ENCODE measurements at places on chromosomes 1 and 21.

DNA sequence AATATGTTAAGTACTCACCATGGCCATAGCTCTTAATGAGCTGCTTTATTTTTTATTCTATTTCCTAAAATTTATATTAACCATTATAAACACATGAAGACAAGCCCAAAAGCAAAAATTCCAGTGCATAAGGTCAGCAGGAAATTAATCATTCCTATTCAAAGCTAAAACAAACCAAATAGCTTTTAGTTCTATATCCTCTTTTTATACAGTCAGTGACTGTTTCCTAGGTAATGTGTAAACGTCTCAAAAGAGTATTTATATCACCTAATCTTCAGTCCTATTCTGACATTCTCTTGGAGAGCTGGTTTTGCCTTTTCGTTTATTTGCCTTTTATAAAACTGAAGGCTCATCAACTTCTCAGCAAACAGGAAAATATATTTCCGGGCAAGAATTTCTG lies 4.2 kb downstream of the GOLPH3L start:
- DNase-seq: no peak

DNA sequence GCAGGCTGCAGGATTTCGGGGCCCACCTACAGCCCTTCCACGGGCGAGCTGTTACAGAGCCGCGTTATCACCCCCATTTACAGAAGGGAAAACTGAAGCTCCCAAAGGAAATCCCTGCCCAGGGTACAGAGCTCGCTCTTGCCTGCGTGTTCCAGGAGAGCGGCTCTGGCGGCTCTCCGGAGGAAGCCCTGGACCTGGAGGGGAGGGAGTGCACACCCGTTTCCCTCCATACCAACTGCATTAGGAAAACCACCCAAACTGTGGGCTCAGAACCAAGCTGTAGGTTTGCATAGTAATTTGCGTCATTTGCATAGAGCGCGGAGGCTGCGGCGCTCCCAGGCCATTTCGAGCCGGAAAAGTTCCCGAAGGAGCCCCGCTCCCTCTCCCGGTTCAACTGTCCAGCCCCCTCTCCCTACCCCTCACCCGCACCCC lies 24.7 kb upstream of the ADGRB2 start:
- DNase-seq: no peak

GRCh38 chr1:246592695-246593094 lies 26.4 kb downstream of the CNST start:
- no peak for DNase-seq

GRCh38 chr1:197912739-197913494 lies 4.3 kb upstream of the LHX9 start:
- peak; percentile 48 for DNase-seq

- DNase-seq: no peak
Observed at GRCh38 chr1:160710517-160711252, 937 bp downstream of the CD48 start.

DNA sequence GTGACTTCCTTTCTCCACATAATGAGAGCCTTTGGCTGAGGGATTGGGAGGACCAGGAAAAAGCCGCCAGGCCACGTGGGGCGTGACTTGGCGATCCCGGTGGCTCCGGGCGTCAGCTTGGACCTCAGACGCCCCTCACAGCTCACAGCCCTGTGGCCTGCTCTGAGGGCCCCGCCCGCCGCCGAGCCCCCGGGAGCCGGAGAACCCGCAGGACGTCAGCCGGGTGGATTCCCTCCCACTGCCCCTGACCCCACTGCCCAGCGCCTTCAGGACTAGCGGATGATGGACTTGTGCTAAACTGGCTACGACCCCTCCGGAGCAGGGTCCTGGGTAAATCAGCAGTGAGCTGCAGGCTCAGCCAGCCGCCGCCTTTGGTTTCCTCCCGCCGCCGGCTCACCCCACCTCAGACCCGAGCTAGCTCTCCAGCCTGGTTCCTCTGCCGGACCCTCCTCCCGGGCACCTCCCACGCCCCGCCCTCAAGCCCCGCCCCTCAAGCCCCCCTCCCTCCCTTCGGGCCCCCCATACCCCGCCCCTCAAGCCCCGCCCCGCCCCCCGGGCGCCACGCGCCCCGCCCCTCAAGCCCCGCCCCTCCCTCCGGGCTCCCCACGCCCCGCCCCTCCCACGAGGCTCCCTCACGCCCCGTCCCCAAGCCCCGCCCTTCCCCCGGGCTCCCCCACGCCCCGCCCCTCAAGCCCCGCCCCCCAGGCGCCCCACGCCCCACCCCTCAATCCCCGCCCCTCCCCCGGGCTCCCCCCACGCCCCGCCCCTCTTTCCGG lies 10.0 kb upstream of the FAAP20 start:
- DNase-seq: no peak

GRCh38 chr21:45279446-45280177 lies 8.1 kb downstream of the POFUT2 start:
- DNase-seq: peak; percentile 7

GRCh38 chr1:203652724-203653461 lies 26.3 kb downstream of the ATP2B4 start:
- no peak for DNase-seq

DNA sequence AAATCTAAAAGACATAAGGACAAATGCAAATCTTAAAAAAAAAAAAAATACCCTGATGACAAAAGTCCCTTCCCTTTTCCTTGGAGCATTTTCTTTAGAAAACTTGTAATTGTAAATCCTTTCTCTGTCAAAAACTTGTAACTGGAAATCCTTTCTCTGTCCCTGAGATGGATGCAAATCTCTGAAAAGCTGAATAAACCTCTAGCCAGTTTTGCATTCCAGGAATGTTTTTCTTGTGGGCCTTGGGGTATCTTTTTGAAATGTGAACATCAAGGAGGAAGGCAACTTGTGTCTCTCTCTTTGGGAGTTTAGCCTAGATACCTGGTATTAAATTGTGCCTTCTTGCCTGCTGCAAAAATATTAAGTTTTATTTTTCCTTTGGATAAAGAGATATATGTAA lies 305.3 kb downstream of the KCNT2 start:
- DNase-seq: no peak

DNA sequence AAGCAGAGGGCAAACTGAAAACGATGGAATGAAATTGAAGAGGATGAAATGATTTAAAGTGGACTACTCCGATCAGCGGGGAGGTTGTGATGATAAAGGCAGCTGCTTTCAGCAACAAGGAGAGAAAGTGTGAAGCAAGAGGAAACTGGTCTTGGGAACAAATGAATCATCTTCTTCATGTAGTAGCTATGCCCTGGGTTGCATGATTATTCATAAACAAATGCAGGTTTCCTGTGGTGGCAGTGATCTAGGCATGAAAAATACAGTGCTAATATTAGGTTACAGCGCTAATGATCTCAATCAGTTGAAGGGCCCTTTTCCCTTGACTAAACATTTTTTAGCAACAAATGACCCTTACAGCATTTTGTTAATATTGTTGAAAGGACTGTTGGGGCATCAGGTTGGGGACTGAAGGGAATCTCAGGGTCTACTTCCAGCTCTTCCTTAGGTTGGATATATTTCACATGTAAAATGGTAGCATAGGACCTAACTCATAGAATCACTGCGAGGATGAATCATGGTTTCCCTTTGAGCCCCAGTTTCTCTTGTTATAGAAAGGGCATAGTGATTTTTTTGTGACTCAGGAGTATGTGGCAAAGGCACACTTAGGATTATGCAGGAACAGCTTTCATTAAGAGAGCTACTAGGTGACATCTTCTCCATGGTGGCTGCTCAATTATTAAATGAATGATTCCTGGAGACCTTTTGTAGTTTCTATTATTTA lies 1.9 kb upstream of the ZFYVE9 start:
- DNase-seq: no peak

GRCh38 chr1:66243548-66244130 lies 290.3 kb upstream of the SGIP1 start:
- peak; percentile 54 for DNase-seq

DNA sequence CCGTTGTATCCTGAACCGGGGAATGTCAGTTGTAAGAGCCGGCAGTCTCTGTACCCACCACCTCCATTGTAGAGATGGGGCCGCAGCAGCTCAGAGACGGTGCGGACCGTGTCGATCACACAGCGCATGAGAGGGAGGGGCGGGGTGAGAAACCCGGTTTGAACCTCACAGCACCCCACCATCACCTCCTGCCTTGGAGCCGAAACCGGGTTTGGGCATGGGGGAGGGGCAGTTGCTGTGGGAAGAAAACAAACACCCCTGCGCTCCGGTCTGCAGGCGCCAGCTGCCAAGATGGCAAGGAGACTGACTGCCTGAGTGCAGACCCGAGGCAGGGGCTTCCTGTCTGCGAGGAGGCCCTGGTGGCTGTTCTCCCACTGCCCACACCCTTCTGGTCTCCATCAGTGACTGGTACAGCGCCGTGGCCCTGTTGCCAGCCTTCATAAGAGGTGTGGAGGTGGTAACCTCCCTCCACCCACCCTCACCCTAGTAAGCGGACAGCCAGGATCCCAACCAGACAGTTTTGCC lies 69.2 kb upstream of the SSBP3 start:
- peak; percentile 57 for DNase-seq

GRCh38 chr1:16078925-16079656 lies 5.6 kb upstream of the FAM131C start:
- peak; percentile 85 for DNase-seq

GRCh38 chr1:154773551-154773950 lies 96.5 kb downstream of the KCNN3 start:
- no peak for DNase-seq

- no peak for DNase-seq
Observed at GRCh38 chr1:112440574-112440973, 44.6 kb downstream of the CTTNBP2NL start.

DNA sequence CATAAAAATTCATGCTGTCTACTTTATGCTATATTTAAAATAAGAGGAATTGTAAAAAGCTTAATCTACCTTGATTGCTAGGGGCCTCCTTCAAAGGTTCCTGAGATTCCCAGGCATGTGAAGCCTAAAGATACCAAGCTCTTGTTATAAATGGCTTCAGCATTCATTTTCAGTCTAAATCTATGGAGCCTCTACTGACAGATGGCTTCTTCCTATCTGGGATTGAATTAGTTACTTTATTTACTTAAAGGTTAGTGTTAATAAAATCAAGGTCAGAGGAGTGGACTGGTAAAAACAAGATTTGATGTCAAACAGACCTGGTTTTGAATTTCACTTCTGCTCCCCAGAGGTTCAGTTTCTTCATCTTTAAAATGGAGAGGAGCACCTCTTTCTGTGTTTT lies 93.7 kb downstream of the TNNI3K start:
- DNase-seq: no peak

DNA sequence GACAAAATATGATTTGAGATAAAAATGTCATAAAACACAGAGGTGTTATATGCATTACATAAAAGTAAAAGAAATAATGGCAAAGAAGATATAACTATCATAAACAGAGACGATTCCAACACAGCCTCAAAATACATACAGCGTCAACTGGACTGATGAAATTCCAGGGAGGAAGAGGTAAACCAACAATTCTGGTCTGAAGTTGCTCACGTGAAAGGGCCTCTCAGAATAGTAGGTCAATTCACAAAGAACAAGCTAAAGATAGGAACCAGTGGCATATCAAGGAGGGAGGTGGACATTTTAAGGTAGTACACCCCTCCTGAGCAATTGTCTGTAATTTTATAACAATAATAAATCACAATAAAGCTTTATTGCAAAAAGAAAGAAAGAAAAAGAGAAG lies 18.6 kb downstream of the SLC2A5 start:
- no peak for DNase-seq

DNA sequence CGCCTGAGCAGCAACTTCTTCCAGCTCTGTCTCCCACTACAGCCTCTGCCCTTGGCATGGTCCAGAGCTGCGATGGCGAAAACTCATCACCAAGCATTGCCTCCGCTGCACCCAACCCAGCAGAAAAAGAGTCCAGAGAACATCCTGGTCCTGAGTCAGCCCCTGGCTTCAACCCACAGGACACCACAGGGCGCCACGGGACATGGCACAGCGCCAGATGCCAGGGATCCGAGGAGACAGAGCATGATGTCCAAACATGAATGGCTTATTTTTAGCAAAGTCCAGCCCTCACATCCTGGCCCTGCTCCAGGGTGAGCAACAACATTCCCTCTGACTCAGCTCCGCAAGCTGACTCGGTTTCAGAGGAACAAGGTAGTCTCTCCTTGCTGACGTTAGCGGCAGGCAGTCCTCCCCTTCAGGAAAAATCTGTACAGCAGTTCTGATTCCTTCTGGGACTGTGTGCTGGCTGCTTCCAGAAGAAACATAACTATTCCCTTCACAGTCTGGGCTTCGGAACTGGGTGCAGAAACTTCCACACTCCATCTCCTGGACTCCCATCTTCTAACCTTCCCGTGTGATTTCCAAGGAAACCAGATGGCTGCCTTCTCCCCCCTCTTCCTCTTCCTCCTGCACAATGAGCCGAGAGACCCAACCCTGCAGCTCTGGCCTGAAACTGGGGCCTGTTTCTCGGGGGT lies 131.3 kb downstream of the TOMM20 start:
- peak; percentile 23 for DNase-seq

DNA sequence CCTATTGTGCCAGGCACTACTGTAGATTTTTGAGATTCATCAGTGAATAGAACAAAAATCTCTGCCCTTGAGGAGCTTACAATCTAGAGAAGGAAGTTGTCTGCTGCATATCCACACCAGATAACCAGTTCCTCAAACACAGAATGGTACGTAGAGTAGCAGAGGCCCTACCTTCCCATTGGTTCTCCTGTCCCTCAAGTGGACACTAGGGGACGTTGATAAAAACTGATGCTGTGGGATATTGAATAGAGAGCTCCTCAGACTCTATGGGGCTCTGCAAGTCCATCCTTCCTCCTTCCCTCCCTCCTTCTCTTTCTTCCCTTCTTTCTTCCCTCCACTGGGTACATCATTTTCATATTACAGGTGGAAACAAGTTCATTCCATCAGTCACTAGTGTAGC lies 371.3 kb downstream of the PBX1 start:
- no peak for DNase-seq

DNA sequence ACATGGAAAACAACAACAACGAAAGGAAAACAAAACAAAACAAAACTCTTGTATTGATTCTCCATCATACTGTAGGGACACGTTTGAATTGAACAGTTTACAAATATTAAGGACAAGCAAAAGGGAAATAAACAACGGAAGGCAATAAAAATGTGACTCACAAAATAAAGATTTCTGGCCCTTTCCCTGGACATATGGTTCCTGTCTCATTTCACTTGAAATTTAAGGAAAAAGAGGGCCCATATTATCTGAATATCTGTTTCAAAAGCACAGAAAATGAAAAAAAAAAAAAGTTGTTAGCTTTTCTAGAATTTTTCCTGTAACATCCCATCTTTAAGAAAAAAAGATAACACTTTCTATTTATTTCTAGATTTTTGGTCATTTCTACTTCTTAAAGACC lies 3.6 kb upstream of the PKN2 start:
- DNase-seq: no peak
